ENCODE measurements at places on chromosomes 1 and 21.

DNA sequence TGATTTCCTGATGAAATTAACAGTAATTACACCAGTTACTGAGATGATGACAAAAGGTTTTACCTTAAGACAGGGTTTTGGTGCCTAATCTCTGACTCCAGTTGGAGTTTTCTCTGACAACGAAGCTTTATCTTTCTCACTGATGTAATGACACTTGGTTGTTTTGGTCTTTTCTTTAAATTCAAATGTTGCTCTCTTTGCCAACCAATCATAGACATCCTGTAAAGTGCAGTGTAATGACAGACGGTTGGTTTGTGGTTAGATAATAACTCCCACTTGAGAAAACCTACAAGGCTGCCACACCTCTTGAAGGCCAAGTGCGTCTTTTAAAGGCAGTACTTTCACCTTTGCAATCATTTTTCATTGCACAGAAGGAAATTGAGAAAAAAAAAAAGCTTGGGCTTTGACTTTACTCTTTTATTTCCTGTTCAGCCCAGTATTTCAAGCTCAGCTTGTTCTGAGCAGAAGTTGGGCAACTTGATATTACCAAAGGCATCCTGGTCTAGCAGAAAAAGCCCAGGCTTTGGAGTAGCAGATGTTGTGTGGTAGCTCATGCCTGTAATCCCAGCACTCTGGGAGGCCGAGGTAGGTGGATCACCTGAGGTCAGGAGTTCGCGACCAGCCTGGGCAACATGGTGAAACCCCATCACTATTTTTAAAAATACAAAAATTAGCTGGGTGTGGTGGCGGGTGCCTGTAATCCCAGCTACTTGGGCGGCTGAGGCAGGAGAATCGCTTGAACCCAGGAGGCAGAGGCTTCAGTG, 14.9 kb downstream of the PDIK1L start:
- DNase-seq: no peak

GRCh38 chr1:61687901-61688300, 37.0 kb downstream of the TM2D1 start:
- DNase-seq: no peak

DNA sequence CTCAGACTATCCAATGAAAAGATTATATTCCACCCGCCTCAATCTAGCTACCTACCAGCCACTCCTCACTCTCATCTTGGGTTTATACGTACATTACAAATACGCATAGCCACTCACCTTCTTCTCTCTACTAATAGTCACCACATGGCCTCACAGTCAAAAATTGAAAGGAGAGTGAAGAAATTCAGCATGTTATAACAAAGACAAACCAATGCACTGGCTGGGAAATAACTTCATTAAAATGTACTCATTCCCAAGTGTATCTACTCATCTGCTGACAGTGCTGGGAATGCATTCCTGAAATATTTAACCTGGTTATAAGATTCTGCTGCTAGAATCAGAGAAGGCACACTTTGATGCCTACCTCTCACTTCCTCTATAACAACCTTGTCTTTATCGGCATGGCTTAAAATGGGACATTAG, 6.5 kb downstream of the ZNF644 start:
- DNase-seq: no peak

DNA sequence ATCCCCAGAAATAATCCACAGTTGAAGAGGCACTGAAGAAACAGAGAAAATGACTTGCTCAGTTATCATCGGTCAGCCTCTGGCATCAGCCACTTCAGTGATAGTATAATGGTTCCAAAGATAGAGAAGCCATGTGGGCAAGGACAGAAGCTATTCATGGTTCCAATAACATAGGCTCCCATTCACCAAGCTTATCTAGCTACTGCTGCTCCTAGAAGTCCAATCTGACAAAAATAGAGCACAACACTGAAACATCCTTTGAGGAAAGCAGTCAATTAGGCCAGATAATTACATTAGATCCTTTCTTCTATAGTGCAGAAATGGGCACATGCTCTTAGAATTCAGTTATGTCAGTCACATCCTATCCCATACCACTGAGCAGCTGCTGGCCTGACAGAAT, 33.5 kb upstream of the CRB1 start:
- peak; percentile 10 for DNase-seq

GRCh38 chr21:46641656-46642055, 6.2 kb downstream of the PRMT2 start:
- no peak for DNase-seq

DNA sequence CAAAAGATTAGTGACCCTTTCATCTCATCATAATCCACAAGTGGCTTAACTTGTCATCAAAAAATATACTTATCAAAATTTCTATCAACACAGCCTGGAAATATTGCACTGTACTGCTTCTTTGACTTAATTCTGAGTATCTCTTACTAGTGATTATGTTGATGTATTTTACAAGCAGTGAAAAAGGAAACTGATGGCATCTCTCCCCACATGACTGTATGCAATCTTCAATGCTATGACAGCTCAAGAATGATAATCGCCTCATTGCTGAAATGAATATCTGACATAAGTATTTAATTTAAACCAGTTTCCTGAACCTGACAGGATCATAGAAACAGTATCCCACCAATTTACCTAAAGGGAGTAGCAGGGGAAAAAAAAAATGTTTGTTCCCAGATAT, 79.5 kb downstream of the DPYD start:
- DNase-seq: no peak

DNA sequence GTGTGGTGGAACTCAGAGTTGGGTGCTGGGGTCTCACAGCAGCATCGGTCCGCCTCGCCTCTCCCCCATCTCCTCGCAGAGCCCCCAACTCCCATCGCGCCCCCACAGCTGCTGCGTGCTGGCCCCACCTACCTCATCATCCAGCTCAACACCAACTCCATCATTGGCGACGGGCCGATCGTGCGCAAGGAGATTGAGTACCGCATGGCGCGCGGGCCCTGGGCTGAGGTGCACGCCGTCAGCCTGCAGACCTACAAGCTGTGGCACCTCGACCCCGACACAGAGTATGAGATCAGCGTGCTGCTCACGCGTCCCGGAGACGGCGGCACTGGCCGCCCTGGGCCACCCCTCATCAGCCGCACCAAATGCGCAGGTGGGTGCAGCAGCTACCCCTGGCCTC, 24.2 kb downstream of the PTPRU start:
- no peak for DNase-seq

- no peak for DNase-seq
Measured at GRCh38 chr1:181127898-181128453, 39.5 kb downstream of the IER5 start.

DNA sequence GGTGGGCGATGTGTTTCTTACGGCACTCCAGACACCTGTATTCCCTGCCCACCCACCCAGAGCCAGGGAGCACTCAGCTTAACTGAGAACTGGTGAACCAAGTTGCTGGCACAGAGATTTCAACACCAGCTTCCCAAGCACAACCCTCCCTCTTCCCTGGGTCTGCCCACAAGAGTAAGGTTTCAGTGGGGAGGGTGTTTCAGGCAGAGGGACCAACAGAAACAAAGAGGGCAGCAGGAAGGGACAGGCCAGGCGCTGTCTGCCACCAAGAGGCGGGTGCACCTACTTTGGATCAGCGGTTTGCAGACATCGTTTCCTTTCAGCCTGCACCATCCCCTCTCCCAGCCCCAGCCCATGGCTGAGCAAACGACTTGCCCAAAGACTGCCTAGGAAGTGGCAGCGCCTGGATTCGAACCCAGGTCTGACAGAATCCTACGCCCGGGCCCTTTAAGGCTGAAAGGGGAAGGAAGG, 21.9 kb upstream of the ALDH4A1 start:
- DNase-seq: no peak

DNA sequence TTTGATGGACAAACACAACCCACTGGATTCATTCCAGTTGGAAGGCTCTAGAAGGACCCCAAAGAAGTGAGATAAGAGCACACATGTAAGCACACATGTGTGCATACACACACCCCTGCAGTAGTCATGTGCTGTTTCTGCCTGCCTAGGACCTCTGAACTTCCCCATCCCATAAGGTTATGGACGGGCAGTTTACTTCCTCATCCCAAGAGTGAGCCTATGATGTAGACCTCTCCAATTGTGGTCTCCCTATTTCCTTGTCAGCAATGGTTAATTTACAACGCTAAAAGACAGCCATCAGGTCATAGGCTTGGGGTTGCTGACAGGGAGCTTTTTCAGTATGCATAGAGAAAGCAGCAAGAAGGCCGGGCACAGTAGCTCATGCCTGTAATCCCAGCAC, 15.4 kb upstream of the ADAR start:
- DNase-seq: no peak

GRCh38 chr1:64080941-64081562, 122.4 kb upstream of the UBE2U start:
- DNase-seq: no peak

GRCh38 chr1:198929961-198930599, 291.2 kb downstream of the PTPRC start:
- DNase-seq: peak; percentile 70

- no peak for DNase-seq
Measured at GRCh38 chr1:206550446-206550845, 43.1 kb downstream of the RASSF5 start.

DNA sequence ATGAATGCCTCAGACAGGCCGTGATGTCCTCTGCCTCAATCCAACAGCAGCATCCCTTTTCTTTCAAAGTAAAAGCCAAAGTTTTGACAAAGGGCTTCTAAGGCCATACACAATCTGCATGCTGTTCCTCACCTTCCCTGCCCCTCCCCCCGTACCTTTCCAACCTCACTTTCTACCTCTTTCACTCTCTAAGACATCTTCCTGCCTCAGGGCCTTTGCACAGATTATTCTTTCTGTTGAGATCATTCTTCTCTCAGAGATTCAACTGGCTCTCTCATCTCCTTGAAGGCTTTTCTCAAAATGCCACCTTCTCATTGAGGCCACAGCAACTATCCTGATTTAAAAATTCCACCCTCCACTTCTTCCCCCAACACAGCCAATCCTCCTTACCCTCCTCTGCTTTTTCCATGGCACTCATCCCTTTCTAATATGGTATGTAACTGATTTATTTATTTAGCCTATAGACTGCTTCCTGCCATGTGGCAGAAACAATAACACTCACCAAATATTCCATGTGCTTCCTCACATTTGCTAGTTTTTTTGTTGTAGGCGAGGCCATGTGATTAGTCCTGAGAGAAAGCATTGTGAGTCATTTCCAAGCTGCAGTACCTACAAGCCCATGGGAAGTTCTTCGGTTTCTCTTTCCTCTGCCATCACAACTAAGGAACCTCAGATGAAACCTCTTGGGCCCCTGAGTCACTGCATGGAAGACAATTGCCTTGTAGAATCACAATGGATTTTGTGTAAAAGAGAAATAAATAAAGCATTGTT, 58.7 kb upstream of the GADD45A start:
- DNase-seq: no peak

GRCh38 chr1:14500912-14501311, 97.6 kb upstream of the KAZN start:
- DNase-seq: no peak

- peak; percentile 65 for DNase-seq
Measured at GRCh38 chr1:174998569-174999215, 1.1 kb upstream of the CACYBP start.

DNA sequence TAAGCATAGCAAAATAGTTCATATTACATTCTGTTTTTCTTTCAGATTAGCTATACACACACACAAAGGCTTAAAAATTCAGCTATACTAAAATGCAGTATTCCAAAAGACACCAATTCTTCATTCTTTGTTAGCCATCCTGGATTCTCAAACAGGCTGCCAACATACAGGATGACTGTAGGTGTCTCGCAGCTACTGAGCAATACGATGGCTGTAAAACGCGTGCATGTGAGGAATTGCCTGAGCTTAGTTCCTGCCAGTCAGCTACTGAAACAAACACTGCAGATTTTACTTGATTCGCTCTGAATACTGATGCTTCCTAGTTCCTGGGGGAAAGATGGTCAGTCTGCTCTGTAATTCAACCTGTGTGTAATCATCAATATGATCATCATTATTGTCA, 24.7 kb upstream of the HMGN1 start:
- no peak for DNase-seq

DNA sequence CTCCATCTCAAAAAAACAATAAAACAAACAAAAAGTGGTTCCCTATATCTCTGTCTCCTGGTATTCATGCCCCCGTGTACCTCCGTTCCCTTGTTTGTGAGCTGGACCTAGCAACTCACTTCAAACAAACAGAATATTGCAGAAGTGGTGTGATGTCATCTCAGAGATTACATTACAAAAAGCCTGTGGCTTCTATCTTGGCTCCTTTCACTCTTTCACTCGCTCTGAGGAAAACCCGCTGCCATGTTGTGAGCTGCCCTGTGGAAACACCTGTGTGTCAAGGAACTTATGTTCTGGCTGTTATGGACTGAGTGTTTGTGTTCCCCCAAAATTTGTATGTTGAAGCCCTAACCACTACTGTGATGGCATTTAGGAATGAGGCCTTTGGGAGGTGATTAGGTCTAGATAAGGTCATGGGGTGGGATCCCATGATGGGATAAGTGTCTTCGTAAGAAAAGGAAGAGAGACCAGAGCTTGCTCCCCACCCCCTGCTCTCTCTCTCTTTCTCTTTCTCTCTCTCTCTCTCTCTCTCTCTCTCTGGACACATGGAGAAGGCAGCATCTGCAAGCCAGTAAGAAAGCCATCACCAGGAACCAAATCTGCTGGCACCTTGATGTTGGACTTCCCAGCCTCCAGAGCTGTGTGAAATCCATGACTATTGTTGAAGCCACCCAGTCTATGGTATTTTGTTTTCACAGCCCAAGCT, 7.4 kb upstream of the HYI start:
- DNase-seq: no peak

DNA sequence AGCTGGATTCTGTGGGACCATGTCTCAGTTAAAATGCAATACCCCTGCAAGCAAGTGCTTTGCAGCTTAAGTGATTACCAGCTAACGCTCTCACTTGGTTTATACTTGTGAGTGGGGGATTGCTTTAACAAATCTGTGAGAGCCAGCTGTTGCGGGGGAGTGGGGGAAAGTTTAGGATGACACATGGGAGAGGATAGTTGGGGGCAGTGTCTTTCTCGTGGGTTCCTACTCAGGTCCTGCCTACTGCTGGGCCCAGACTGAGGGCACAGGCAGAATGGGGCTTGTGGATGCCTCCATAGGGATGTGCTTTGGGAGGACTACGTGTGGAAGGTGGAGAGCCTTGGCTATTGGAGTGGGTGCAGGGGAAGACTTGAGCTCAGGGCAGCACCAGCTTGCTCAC, 60.1 kb downstream of the ELK4 start:
- DNase-seq: no peak

DNA sequence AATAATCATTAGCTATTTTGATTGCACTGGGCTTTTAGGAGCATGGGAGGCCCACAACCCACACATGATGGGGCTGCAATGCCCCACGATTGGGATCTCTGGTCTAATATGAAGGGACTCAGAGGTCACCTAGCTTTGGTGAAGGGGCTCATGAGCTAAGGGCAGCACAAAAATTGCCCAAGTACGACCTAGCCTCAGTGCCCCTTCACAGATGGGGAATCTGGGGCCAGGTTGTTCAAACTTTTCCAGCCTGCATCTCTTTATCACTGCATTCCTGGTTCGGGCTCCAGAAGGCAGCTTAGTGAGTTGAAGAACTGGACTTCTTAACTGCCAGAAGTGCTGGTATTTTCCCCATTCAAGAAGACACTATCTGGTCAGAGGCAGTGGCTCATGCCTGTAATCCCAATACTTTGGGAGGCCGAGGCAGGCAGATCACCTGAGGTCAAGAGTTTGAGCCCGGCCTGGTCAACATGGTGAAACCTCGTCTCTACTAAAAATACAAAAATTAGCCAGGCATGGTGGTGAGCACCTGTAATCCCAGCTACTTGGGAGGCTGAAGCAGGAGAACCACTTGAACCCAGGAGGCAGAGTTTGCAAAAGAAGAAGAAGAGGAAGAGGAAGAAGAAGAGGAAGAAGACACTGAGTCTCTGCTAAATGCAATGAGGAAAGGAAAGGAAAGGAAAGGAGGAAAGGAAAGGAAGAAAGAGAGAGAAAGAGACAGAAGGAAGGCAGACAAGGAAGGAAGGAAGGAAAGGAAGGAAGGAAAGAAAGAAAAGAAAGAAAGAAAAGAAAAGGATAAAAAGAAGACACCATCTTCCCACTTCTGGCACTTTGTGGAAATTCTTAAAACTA, 258.5 kb upstream of the IRF2BP2 start:
- DNase-seq: no peak
